Myocyte (in vitro differentiated cells): ENCODE measurements at places on chromosomes 1 and 21.

DNA sequence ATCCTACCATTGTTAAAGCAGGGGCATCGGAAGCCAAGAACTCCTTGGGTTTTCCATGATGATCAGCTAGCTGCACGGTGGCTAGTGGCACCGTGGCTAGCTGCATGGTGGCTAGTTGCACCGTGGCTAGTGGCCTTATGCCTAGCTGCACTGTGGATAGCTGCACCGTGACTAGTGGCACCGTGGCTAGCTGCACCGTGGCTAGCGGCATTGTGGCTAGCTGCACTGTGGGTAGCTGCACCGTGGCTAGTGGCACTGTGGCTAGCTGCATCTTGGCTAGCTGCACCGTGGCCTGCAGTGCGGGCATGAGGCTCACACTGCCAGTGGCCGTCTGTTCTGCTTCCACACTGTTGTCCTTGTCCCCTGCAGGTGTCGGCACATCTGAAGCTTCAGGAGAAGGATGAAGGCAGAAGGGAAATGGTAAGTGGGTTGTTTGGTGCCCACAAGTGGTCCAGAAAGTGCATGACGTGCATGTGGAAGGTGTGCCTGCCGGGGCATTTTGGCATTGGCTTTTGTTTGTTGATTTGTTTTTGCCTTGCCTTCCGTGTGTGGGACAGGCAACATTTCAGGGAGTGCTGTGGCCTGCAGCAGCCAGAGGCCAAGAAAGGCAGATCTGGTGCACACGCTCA is 38.6 kb downstream of the TFF3 start:
- no peak for DNase-seq

- DNase-seq: no peak
Observed at GRCh38 chr1:79190074-79190473, 183.5 kb upstream of the ADGRL4 start.

GRCh38 chr1:215376544-215377264 is 190.4 kb upstream of the KCTD3 start:
- DNase-seq: peak; percentile 89

- no peak for DNase-seq
Observed at GRCh38 chr21:33767236-33767635, 124.9 kb downstream of the ITSN1 start.

GRCh38 chr1:204383163-204383904 is 23.6 kb upstream of the PLEKHA6 start:
- DNase-seq: no peak

DNA sequence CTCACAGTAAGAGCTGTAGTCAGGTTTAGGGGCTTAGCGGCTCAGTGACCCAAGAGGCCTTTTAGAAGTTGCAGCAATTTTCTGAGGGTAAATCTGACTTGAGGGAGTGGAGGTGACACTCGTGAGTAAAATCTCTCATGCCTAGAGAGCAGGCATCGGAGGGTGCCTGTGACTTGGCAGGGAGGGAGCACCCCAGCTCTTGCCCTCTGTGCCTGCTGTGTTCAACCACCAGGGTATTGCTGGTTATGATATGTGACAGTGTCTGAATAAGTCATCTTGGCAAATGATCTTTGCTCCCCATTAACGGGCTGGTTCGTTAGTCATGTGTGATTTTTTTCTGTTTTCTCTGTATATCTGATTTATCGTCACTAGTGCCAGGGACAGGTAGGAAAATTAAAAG is 5.9 kb downstream of the MAN1C1 start:
- no peak for DNase-seq

- no peak for DNase-seq
Observed at GRCh38 chr1:66342707-66343106, 191.2 kb upstream of the SGIP1 start.

DNA sequence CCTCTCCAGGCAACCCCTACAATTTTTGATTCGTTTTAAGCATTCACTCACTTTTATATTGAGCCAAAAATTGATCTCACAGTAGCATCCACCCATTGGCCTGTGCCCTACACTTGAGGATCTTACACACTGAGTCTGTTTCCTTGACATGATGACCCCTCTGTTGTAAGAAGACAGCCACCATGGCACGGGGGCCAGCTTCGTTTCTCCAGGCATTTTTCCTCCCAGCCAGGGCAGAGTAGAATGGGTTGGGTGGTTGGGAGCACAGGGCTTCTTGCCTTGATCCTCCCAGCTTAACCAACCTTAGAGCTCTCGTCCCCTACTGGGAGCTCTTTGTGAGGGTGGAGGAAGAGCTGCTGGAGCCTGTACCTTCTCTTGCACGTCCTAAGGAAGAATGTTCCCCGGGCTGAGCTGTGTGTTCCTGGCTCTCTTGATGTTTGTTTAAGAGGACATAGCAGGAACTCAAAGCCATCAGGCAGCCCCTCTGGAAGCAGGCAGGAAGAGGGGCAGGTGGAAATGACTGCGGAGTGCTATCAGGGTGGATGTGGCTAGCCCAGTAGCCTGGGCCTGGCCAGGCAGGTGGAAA is 213.2 kb upstream of the TMEM51 start:
- no peak for DNase-seq

- DNase-seq: no peak
Observed at GRCh38 chr21:27040738-27041469, 74.0 kb upstream of the ADAMTS5 start.

- DNase-seq: peak; percentile 16
Observed at GRCh38 chr1:107793896-107794453, 171.0 kb downstream of the VAV3 start.

DNA sequence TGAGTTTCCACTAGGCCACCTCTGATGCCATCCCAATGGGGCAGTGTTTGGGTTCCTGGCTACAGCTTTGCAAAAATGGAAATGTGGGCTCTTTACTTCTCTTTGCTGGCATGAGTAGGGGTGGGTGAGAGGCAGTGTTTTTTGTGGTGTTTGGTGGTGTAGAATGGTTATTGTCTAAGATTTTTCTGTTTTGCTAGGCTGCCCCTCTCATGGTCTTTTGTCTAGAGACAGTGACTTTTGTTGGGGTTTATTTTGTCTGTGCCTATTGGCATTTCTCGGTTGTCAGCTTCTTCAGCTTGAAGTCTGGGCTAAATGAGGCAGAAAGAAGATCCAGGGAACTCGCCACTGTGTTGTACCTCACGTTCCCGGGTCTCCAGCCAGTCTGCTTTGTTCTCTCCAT is 112.1 kb downstream of the CENPF start:
- no peak for DNase-seq

DNA sequence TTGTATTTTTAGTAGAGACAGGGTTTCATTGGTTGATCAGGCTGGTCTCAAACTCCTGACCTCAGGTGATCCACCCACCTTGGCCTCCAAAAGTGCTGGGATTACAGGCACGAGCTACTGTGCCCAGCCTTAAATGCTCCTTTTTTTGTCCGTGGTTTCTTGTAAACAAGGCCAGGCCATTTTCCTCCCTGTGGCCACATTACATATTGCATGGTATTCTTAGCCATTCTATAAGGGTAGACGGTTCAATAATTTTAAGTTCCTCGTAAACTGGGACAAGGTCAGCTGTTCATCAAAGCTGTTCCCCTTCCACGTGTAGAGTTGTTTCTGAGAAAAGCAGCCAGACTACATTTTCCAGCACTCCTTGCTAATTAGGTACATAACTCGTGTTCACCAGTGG is 10.3 kb upstream of the LUZP1 start:
- no peak for DNase-seq

- DNase-seq: peak; percentile 82
Observed at GRCh38 chr21:31629972-31630711, 29.4 kb upstream of the SOD1 start.

DNA sequence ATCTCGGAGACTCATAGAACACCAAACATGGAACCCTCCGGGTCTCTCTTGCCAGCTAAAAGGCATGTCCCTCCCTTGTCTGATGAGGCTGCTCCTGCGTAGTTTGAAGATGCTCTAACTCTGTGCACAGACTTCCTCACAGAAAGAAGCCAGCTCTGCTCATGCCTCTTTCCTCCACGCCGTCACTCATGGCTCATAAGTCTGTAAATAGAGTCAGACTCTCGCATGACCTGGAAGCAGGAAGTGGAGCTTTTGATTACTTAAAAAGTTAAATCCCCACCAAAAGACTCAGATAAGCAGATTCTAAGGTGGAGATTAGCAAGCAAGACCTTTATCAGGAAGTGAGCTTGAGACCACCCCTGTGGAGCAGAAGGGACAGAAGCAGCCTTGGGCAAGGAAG is 171.6 kb downstream of the TRIM33 start:
- no peak for DNase-seq

GRCh38 chr1:62723883-62724282 is 35.7 kb upstream of the DOCK7 start:
- DNase-seq: no peak

DNA sequence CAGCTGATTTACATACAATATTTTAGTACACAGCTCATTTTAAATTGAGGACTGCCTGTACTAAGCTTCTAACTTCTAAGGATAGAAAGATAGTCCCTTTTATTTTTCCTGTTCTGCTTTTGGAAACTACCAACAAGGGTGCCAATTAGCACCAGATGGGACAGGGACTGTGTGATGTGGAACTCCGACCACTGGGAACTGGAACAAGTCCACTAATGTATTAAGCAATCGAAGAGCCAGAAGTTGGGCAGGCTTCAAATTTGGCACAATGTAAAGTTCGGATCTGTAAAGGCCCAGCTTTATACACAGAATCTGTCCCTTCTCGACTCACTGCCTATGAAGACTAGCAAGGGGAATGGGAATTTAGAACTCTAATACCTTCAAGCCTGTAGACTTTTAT is 149.3 kb downstream of the ZC3H11B start:
- DNase-seq: no peak

- DNase-seq: no peak
Observed at GRCh38 chr1:151475175-151475574, 15.9 kb upstream of the POGZ start.

DNA sequence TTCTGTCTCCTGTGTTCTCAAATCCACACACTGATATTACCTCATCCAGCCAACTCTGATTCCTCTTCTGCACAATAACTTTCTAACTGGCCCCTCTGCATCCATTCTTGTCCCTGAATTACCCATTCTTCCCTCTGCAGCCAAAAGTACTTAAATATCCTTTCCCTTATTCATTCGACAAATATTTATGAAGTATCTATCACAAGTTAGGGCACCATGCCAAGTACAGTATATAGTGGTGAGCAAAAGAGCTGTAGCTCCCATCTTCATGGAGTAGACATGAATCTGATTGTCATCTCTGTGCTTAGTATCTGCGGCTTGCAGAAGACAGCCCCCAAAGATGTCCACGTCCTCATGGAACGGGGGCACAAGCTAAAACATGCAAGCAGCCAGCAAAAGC is 316.8 kb downstream of the SETD4 start:
- no peak for DNase-seq

DNA sequence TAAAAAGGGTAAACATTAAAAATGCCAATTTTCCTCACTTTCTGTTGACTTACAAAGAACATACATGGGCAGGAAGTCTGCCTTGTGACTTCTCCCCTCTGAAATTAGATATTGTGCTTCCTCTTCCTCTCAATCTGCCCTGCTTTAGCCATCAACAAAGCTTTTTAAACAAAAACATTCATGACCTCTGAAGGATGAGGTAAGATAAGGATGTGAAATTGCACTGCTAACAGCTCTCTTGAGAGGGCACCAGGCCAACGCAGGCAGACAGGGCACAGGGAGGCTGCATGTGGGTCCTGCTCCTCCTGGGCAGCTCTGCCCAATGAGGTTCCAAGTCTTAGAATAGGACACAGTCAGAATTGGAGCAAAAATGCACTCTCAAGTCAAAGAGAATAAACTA is 62.1 kb downstream of the DEGS1 start:
- DNase-seq: peak; percentile 19

- no peak for DNase-seq
Observed at GRCh38 chr1:46510998-46511365, 21.3 kb downstream of the DMBX1 start.

DNA sequence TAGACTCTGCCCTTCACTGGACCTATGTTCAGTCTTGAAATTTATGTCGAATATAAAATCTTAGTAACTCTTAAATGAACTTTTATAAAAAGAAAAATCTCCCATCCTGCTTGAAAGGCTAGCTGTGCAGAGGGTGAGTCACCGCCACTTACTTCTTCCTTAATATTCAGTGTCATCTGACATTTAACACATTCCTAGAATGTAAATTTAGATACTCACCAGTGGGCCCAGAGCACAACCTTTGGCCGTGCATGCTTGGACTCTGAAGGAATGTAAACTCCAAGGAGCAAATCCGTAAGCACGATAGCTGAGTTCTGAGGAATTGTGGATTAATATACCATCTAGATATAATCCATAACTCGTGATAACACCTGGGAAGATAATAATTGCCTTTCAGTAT is 403.3 kb downstream of the KCTD3 start:
- DNase-seq: no peak

GRCh38 chr1:83694449-83694848 is 304.5 kb downstream of the TTLL7 start:
- DNase-seq: no peak

DNA sequence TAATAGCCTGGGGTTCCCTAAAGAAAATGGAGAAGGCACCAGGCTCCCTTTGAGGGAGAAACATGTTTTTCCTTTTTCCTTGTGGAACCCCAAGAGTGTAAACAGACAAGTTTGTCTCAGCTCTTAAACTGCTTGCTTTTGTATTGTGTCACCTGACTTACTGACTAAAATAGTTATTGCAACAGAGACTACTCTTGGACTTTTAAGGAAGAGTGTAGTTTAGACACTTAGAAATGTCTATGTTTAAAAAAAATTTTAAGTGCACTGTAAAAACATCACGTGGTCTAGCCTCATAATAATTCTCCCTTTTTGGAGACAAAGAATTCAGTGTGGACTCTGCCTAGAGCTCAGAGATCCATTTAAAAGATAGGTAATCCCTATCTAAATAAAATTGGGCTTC is 141.1 kb downstream of the TRIM33 start:
- peak; percentile 32 for DNase-seq

DNA sequence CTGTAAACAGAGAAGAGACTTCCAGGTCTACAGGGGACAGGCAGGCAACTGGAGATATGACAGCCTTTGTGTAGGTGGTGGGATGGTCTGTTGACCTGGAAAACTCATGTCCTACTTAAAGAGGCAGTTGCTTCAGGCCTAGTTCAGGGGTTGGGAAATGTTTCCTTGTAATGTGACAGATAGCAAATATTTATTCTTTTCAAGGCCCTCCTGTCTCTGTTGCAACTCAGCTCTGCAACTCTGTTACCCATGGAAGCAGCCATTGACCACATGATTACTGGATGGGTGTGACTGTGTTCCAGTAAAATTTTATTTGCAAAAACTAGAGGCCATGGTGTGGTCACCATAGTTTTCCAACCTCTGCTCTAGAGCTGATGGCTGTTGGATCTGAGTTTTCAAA is 341.9 kb downstream of the PTBP2 start:
- no peak for DNase-seq

DNA sequence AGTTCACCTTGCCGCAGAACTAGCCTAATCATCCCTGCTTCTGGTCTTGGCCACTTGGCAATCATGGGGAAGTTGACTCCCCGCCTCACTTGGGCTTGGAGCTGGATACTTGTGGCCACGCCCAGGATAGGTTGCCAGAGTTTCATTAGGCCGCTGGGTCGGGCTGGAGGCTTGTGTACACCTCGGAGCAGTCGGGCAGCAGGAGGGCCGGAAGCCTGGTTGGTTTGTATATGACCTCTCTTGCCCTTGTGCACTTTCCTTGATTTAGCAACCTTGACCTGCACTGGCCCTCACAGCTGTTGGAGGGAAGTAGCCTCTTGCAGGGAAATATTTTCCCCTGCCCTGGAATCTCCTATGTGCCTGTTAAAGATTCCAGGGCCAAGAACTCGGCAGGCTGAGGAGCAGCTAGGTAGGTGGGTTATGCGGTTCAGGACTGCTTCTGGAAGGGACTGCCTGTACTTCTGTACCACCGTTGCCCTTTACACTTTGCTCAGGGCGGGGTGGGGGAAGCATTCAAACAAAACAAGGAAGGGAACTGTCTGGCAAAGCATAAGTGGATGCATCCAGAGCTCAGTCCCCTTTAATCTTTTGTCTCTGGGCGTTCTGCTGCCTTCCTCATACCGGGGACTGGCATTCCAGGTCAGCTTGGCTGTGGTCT is 83.5 kb downstream of the UCK2 start:
- peak; percentile 71 for DNase-seq
